ENCODE measurements at places on chromosomes 4 and X.

DNA sequence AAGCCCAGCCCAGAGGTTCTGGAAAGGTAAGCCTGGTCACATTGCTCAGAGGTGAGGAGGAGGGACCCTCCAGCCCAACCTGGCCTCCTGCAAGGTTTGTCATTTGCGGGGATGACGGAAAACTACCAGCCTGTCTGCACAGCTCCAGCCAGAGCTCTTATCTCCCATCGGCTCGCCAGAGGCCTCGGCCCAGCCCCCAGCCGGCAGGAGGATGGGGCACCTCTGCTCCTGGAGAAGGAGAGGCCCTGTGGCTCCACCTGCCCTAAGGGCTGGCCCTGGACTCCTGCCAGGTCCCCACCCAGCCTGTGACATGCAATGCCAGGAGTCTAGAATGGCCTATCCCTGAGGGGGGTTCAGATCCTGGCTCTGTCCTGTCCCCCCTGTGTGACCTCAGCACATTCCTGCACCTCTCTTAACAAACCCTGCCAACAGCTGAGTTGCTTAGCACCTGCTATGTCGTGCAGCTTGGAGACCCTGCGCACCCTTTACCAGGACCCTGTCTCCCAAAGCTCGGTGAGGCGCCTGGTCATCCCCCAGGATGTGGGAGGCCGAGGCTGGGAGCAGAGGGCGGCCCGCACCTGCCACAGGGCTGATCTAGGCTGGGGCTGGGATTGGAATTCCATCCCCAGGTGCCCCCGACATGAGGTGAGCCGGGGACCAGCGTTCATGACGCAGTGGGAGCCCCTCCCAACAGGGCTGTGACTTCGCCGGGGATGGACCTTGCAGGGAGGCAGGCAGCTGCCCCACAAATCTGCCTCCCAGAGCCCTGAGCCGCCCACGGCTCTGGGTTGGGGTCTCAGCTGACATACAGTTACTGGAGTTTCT is 14.4 kb downstream of the ADRA2C start:
- DNase-seq: no peak

- DNase-seq: no peak
Observed at GRCh38 chr4:87565746-87566145, 36.6 kb upstream of the SPARCL1 start.

DNA sequence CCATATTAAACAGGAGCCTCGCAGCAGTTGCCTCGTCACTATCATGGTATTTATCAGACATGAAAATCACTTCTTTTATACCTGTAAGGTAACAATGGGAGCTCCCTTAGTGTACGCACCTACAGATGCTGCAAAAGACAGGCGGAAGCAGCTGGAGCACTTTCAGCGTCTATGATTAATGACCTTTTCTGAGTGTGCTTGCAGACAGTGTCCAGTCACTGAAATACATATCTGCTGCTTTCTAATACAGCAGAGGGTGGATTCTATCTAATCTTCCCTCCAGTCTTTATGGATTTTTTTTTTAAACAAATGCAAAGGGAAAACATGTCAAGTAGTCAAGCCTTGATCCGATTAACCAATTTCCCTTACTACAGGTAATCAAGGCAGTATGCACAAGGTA is 24.1 kb downstream of the DCTD start:
- no peak for DNase-seq

- no peak for DNase-seq
Observed at GRCh38 chrX:118189628-118190027, 73.0 kb upstream of the KLHL13 start.

- DNase-seq: no peak
Observed at GRCh38 chr4:74292111-74292870, 16.0 kb upstream of the EPGN start.

DNA sequence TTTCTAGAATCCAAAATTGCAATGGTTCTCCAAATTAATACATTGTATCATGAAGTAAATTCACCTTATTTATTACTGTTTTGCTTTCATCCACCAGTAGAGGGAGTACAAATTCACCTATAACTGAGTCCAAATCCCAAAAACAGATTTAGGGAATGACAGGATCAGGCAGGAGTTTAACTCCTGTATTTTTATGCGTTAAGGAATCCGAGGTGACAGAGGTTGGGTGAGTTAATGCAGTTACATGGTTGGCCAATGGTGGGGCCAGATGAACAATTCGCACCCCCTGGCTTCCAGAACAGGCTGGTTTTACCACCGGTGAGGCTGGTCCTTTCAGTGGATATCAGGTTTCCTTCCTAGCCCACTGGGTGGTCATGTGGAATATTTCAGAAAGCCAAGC is 82.4 kb downstream of the MTNR1A start:
- no peak for DNase-seq

- no peak for DNase-seq
Observed at GRCh38 chr4:123520325-123520724, 123.7 kb downstream of the SPRY1 start.

DNA sequence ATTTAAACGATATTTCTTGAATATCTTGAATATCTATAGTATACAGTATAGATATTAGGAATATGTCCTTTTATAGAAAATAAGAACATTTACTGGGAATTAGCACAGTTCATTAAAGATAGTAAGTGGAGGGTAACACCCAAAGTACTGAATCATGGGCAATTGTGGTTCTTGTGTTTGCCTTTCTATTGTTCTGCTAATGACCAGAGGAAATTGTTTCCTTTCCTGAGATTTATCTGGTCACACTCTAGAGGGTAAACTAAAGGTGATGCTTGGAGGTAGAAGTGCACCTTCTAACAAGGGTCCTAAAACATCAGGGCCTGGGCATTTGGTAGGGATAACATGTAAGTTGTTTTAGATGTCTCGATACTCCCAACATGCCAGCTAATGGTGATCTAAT is 241.3 kb upstream of the SFRP2 start:
- DNase-seq: no peak

DNA sequence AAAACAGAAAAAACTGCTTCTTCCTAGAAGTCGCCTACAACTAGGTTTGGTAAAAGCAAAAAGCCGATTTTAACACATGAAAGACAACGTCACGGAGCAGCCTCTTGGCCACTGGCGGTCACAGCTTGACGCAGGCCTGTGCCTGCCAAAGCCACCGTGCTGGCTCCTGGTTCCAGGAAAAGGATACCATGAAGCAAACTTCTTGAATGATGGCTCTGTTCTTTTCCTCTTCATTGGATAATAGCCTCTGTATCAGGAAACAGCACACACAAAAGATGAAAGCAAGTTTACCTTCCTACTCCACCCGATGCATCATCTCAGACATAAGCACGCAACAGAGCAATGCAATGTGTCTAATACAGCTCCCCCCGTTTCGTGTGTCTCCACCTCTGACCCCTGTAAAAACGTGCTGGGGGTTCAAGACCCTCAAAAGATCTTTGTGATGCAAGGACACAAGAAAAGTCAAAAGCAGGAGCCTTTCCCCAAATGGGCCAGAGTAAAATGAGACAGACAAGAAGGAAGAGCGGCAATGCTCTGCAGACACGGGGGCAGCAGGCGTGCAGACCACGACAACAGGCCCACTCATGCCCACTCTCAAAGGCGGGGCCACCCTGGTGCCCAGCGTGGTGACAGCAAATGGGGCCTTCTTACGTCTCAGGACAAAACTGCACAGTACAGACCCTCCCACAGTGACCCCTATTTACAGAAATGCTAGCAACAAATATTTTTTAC is 19.4 kb downstream of the GAK start:
- no peak for DNase-seq

DNA sequence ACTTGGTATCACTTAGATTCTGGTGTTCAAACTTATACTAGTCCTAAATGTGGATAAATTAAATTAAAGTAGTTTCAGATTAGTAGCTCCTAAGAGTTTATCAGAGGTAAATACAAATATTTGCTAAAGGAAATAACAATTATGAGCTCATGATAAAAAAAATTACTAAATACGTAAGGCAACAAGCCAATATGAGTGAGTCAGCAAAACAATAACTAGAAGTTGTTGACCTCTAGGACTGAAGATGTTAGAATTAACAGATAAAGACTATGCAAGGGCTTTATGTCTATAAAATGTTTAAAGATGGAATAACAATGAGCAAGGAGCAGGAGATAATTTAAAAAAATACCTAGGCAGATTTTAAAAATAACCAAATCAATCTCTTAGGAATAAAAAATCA is 195.8 kb downstream of the CLCN4 start:
- DNase-seq: no peak

- DNase-seq: no peak
Observed at GRCh38 chr4:101328063-101328602, 19.2 kb downstream of the PPP3CA start.

DNA sequence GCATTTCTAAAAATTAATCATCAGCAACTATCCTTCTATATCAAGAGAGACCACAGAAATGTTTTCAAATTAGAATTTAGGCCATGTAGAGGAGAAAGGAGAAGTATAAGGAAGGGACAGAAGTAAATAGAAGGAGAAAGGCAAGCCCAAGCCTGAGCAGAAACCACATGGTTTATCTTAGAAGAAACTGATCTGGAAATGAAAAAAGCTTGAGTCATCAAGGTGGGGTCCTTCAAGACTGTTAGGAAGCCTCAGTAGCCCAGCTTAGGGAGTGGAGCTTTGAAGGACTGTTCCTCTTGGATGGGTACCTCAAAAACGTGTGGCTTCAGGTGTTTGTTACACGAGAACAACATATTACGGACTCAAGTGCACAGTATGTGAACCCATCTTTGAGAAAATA is 4.5 kb downstream of the BMX start:
- no peak for DNase-seq

DNA sequence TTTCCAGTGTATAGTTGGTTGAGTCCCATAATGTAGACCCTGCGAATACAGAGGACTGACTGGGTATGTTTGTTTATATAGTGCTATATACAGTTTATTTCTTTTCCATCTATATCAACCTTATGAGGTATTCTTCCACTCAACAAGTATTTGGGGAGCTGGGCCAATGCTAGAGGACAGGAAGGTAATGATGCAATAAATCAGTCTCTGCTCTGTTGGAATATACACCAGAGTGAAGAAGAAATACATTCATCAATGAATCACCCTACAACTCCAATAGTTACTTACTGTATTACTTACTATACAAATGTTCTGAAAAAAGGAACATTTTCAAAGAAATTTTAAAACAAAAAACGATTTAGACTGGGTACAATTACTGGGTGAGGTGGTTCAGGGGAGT is 2.1 kb upstream of the ARSJ start:
- DNase-seq: no peak

DNA sequence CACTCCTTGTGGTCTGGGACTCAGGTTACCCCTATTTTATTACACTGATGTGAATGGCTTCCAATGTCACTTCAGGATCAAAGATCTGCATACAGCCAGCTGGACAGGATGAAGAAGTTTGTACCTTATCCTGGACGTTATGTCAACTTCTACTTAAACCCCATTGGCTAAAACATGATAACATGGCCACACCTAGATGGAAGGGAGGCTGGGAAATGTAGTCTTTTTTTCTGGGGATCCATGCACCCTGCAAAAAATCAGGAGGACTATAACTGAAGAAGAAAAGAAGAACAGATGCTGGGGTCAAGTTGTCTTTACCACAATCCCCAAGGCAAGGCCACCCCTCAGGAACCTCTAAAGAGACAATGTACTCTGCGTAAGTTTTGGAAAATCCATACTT is 459.2 kb downstream of the BCOR start:
- no peak for DNase-seq

DNA sequence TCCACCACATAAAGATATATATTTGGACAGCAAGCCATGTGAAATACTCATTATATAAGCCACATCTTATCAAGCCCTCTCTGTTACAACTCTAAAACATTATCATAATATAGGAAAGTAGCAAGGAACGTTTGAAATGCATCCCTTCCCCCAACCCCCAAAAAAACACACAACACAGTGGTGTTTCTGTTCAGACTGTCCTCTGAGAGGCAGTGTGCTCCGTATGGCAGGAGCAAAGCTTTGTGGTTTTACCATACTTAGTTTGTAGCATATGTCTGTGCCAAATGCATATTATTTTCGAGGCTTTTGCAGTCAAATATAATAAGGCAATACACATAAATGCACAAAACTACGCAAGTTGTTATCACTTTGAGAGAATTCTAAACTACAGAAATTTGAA is 194.2 kb downstream of the RAPGEF2 start:
- DNase-seq: no peak

GRCh38 chr4:156615066-156615531 is 356.5 kb downstream of the PDGFC start:
- DNase-seq: no peak

- no peak for DNase-seq
Observed at GRCh38 chr4:56185901-56186300, 201.4 kb downstream of the AASDH start.

GRCh38 chr4:18578307-18578706 is 556.8 kb upstream of the LCORL start:
- DNase-seq: no peak

DNA sequence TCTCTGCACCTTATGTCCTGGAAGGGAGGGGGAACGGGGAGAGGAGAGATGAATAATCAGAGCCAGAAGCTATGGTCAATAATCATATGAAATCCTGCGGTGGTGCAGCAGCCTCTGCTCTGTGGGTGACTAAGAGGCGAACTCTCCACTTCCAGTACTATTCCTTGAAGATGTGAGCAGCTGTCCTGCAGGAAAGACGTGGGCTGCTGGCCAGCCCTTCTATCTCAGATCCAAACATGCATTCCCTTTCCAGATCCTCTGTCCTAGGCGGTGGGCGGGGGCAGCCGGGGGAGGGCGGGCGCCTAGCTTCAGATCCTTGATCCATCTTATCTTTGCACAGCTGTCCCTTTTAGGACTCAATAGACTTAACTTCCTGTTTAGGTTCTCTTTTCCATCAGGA is 34.5 kb downstream of the SPINK2 start:
- DNase-seq: no peak

DNA sequence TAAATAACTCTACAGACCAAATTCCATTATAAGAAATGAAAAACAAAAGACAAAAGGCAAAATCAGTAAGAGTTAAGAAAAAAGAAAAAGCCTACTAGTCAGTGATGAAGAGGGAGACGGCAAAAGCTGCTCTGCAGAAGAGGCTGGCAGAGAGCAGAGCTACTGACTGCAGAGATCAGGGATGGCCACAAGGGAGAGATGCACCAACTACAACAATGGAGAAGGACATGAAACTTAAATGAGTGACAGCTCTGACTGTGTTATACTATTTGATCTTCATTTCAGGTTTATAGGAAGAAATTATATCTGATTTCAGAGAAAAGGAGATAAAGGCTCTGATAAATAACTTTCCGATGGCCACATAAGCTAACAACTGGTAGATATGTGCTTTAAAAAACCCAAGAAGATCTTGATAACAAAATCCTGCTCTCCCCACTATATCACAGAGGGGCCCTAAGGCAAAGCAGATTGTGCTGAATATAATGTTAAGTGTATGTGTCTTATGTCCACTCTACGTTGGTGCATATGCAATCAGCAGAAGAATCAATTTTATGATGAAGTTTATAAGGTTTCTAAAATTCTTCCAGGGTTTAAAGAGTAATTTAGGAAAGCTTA is 58.4 kb upstream of the COX18 start:
- DNase-seq: no peak

GRCh38 chr4:121791481-121791880 is 9.6 kb upstream of the EXOSC9 start:
- no peak for DNase-seq

- DNase-seq: no peak
Observed at GRCh38 chr4:165439981-165440380, 61.2 kb downstream of the CPE start.

Data from activated T-helper 1 cell treated with Interleukin-2 at 50 U/mL for 16 hours (primary cell).